Hypothalamus (tissue), 51 donors: ENCODE measurements at places on chromosomes 2 and 18.

DNA sequence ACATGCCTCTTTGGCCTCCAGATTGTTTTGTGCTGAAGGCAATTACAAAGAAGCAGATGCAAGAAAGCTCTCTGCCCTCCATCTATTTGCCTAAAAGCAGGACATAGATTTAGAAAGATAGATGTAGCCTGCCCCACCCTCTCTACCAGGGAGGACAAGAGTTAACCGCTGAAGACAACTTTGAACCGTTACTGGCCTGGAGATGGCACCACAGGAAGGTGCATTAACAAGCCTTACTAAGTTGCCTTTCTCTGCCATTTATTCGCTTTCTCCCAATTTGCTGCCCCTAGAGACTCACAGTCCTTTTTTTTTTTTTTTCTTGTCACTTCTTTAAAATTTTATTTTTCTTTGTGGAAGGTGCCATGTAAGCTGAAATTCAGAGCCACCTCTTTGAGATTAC, 28.8 kb upstream of the RMDN2 start:
- no peak for DNase-seq

DNA sequence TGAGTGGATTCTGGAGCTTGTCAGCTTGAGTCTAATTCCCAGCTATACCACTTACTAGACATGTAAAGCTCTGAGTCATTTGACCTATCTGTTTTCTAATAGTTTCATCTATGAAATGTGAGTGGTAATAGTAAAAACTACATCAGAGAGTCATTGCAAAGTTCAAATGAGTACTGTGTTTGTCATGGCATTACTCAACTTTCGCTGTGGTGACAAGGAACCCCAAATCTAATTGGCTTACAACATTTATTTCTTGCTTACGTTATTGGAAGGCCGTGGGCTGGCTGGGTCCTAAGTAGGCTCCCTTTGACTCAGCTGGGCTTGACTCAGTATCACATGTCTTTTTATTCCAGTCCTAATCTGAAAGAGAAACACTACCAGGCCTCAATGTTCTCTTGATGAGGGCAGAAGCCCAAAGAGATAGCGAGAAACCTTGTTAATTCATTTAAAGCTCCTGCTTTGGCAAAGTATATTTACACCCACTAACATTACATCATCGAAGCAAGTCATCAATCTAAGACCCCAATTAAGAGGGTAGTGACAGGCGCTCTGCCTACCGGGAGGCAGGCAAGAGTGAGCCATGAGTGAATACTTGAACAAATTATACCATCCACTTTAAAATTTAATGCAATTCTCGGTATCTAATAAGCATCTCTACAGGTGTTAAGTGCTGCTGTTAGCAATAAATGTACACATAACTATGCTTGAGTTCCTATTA, 431.8 kb upstream of the SPHKAP start:
- DNase-seq, result no peak

DNA sequence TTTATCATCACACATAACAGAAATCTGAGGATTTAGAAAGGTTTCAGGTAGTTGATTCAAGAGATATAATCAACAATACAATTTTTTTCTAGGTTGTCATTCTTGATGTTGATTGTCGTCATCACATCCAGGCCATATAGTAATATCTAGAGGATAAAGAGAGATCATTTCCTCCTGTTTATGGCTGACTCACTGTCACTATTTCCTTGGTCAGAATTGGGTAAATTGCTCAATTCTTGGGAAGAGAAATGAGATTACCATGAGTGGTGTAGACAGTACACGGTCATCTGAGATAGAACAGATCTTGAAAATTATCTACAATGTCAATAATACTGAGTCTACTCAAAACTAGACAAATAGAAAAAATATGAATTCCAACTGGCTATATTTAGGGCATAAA, 78.8 kb downstream of the ZNF804A start:
- DNase-seq, result no peak

DNA sequence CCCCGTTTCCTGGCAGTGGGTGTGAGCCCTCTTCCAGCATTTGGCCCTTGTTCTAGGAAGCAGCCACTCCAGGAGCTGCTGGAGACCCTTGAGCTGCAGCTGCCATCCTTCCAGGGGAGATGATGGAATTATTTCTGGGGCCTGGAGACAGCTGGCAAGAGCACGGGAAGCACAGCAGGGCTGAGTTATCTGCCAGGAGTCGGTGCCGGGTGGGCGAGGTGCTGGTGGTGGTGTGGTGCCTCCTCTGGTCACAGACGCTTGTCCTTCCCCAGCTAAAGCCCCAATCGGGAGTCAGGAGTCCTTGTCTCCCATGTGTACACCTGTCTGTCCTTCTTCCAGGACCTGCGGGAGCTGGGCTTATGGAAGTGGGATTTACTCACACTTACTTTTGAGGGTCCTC, 36.0 kb downstream of the DPYSL5 start:
- no peak for DNase-seq

DNA sequence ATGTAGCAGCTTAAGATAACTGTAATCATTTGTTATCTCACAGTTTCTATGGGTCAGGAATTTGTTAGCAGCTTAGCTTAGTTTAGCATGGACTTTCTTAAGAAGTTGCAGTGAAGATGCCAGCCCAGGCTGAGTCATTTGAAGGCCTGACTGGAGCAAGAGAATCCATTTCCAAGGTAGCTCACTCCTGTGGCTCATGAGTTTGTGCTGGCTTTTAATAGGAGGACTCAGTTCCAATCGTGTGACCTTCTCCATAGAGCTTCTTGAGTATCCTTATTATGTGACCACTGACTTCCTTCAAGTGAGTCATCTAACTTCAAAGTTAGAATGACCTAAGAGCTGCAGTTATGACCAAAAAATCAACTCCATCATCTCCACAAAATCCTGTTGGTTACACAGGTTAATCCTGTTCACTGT, 1.4 kb downstream of the GPATCH11 start:
- DNase-seq, result no peak

GRCh38 chr2:211941216-211941747, 597.3 kb downstream of the ERBB4 start:
- no peak for DNase-seq

DNA sequence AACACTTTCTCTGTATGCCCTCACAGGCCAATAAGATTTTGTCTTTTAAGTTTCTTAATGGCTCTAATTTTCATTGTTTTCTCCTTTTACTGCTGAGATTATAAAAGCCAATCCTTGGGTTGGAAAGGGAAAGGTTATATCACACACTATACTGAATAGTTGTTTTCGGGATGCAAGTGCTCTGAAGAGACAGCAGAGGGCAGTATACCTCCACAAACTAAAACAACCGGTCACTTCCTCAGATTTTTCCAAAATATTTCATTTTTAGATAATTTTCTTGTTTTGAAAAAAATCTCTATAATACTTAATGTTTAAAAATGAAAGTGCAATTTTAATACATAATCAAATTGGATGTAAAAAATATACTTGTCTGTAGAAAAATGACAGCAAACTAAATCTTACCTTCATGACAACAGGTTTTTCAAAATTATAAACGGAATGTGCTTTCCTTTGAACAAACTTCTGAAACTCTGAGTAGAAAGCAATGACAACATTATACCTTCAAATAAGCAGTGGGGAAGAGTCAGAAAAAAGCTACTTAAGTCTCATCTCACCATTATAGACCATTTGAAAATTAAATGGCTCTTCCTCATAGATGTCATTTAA, 82.7 kb downstream of the ORC4 start:
- no peak for DNase-seq

- DNase-seq, result peak; percentile 5
Observed at GRCh38 chr18:39647627-39648534, 2082.3 kb upstream of the CELF4 start.

DNA sequence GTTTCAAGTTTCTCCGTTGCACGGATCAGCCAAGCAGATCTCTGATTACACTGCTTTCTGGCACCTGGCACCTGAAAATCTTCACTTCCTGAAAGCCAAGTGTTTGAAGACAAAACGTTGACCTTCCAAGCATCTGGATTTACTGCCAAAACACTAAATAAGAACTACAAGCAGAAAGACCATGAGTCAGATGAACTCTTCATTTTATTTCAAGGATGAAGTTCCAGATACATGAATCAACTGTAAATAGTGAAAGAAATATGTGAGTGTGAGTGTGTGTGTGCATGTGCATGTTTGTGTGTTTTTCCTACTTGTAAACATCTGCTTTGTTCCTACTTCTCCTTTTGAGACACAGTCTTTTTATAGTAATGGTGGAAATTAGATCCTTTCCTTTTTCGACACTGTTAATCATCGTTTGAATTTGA, 60.0 kb upstream of the DTNA start:
- no peak for DNase-seq

- DNase-seq, result no peak
Observed at GRCh38 chr18:80132180-80132812, 23.2 kb downstream of the ADNP2 start.

GRCh38 chr2:178914259-178914849, 107.1 kb upstream of the TTN start:
- DNase-seq, result peak; percentile 9

DNA sequence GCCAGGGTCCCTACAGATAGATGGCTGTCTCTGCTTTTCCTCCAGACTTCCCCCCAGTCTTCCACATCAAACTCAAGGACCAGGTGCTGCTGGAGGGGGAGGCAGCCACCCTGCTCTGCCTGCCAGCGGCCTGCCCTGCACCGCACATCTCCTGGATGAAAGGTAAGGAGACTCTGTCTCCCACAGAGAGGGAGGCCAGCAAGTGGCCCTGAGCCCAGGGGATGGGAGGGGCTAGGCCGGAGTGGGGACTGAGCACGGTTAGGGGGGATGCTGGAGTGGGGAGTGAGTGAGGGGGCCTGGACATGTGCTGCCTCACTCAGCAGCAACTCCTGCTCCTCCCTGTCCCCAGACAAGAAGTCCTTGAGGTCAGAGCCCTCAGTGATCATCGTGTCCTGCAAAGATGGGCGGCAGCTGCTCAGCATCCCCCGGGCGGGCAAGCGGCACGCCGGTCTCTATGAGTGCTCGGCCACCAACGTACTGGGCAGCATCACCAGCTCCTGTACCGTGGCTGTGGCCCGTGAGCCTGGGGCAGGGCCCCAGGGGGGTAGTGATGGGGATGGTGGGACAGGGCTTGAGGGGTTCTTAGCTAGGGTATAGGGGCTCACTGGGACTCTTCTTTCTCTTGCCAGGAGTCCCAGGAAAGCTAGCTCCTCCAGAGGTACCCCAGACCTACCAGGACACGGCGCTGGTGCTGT, 10.4 kb upstream of the GMPPA start:
- no peak for DNase-seq

GRCh38 chr2:224310943-224311625, 90.8 kb downstream of the FAM124B start:
- DNase-seq, result no peak

GRCh38 chr2:85987266-85988174, 98.7 kb upstream of the ST3GAL5 start:
- DNase-seq, result no peak

DNA sequence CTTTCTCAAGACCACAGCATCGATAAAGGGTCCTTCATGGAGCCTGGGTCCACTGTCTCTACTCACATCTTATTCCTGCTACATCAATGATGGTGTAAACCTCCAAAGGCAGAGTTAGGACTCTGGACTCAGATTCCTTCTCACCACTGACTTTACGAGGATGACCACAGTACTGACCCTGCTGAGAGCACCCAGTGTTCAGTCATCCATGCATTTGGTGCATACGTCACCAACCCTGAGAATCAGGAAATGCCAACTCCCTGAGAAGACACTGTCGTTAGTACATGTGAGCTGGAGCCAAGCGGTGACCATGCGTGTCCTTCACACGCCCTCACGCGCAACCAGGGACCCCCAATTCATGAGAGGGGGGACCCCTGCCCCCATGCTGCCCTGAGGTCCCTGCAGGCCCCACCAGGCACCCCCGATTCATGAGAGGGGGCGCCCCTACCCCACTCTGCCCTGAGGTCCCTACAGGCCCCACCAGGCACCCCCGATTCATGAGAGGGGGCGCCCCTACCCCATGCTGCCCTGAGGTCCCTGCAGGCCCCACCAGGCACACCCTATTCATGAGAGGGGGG, 178.4 kb upstream of the TPO start:
- no peak for DNase-seq

GRCh38 chr2:96931466-96931865, 54.9 kb downstream of the FAM178B start:
- no peak for DNase-seq

- no peak for DNase-seq
Observed at GRCh38 chr2:200439981-200440380, 69.9 kb downstream of the KCTD18 start.

- no peak for DNase-seq
Observed at GRCh38 chr18:8461544-8461943, 147.7 kb upstream of the RAB12 start.

DNA sequence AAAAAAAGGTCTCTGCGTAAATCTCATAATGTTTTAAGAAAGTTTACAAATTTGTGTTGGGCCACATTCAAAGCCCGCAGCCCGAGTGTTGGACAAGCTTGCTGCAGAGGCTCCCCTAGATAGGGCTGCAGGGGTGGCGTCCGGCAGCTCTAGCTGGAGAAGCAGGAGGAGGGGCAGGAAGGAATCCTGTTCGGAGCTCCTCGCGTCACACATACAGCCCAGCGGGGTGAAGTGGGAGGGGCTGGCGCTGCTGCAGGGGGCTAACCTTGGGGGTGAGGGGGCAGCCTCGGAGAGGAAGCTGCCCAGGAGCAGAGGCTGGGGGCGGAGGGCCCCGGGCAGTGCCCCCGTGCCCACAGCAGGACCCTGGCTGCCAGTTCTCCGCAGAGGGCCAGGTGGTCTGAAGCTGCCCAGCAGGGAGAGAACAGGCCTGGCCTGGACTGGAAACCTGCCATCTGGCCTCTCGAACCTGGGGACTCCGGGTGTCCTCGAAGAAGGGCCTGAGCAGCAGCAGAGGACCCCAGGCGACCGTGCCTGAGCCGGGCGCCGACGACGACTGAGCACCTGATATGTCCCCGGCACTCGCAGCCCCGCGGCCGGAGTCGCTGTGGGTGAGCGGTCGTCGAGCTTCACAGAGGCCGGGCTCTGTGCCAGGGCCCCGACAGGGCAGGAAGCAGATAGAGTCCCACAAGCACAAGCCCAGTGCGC, 2.6 kb upstream of the GPR35 start:
- no peak for DNase-seq

DNA sequence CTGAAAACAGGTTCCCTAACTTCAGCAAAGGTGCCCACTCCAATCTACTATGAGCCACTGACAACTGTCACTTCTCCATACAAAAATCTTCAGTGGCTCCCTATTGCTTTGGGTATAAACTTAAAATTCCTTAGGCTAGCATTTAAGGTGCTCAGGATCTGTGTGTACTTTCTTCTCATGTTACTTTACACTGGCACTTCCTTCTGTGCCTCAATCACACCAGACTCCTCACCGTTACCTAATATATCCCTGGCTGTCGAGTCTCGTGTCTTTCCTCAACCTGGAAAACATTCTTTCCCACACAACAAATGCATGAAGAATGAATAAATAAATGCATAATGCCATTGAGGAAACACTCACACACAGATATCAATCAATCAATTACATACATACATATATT, 101.1 kb downstream of the TCF4 start:
- DNase-seq, result no peak

DNA sequence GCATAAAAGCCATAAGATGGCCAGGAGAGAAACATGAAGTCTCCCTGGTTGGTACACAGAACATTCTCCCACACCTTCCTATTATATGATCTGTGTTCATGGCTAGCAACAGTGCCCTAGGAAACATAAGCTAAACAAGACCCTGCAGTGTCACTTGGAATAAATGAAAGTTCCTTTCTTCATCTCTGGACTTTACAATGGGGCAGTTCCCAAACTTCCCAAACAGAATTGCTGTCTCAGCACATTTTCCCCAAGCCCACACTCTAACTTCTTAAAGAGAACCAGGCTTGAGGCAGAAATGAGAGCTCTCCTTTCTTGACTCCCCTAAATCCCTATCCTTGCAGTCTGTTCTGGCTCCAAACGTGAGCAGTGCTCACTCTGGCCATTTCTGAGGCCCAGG, 173.2 kb upstream of the CREB1 start:
- DNase-seq, result no peak

- DNase-seq, result no peak
Observed at GRCh38 chr2:239208465-239209180, 192.2 kb downstream of the HDAC4 start.
